Astrocyte of the spinal cord (primary cell): ENCODE measurements at places on chromosomes 16 and 17.

DNA sequence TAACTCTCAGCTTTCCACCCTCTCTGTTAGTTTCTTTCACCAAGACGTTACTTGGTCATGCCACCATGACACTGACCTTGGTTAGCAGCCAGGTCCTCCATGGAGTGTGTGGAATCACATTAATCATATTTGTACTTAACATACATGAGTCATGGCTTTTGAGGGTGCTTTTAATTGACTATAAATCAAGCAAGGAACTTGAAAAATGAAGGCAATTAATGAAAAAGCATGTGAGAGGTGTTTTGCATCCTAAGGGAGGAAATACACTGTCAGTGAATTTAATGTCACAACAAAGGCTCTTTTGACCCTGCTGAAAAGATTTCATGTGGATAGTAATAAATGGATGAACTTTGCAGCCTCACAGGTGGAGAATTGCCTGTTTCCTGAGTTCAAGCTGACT lies 240.7 kb downstream of the CDH13 start:
- DNase-seq, result no peak

DNA sequence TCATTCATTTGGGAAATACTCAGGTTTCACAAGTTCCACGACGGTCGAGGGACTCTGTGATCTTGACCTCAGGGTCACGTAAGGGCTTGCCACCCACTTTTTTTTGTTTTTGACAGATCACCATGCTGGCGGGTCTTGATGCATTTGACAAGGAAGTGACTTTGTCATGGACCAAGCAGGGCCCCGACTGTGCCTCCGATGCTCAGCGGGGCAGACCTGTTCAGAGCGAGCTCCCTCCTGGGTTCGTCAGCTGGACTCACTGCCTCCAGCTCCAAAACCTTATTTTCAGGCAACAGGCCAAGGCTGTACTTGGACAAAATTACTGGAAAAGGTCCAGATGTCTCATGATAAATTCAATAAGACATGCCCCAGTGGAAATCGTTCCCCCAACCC lies 9.0 kb upstream of the CLEC18A start:
- DNase-seq, result no peak

DNA sequence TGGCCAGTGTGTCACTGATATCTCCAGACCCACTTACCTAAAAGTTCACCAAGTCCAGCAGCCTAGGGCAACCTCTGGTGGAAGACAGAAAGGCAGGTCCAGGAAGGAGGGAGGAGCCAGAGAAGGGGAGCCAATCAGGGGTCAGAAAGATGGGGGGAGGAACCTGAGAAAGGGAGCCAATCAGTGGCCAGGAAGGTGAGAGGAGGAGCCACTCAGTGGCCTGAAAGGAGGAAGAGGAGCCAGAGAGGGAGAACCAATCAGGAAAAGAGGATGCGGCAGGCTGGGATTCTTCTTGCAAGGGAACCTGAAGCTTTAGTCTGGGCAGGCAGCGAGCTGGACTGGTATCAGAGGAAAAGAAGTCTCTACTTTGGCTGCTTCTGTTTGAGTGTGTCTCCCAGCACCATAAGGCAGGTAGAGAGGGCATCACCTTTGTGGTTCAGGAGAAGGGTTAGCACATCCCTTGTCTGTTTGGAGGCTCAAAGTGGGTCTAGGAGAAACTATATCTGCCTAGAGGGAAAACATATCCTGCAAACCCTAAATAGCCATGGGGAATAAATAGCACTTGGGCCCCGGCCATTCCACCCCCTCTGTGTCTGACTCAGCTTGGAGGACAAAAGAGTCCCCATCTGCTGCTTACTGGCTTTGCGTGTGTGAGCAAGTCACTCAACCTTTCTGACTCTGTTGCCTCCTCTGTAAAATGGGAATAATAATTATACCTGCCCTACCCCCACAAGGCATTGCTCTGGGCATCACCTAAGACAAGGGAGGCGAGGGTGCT lies 43.4 kb upstream of the CRHR1 start:
- peak; percentile 9 for DNase-seq

GRCh38 chr17:75795820-75796607 lies 11.4 kb downstream of the UNK start:
- no peak for DNase-seq

DNA sequence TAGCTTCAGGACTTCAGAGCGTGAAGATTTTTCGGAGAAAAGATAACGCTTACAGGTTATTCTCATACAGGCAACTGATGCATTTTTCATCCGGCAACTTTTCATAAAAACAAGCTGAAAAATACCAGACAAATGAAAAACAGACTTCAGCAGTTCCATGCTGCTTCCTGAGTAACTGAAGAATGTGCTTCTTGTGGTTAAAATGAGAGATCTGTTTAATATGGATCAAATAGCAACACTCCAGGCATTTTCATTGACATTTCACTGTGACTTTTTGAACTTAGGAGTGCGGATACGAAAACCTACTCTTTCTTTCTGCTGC lies 705 bp upstream of the PITPNC1 start:
- DNase-seq, result peak; percentile 62

DNA sequence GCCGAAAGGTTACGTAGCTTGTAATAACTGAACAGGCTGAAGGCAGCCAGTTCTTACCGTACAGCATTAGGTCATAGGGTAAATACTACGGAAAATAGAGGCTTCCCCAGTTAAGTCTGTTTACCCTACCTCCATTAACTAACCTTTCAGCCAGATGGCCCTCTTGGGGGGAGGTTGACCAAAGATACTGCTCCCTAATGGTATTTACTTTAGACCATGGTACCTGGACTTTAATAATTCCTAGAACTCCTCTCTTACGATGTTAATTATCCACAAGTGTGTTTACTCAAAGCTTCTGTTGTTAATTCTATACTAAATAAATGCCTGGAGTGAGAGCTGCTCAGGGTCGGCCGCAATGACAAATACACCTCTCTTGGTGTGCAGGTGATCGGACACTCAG lies 9.8 kb upstream of the ADAT1 start:
- DNase-seq, result no peak

DNA sequence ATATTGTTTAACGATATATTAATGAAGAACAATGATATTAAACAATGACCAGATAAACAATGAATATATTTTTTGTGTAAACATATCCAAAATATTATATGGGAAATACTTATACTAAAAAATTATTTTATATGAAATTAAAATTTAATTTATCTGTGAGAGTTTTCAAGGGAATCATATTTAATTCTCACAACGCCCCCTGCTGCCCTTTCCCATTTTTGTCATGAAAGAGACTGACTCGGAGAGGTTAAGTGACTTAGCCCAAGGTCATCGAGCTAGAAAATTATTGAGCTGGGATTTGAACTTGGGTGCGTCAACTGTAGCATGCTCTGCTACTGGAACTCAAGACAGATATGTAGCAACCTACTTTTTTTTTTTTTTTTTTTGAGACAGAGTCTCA lies 7.2 kb upstream of the MYCBPAP start:
- no peak for DNase-seq

GRCh38 chr17:41278176-41278955 lies 2.9 kb downstream of the KRTAP9-7 start:
- no peak for DNase-seq

- DNase-seq, result peak; percentile 57
Measured at GRCh38 chr16:72425571-72426341, 253.8 kb upstream of the PMFBP1 start.
